ENCODE measurements at places on chromosomes 2 and 18. TPM values are rescaled to one million over a fixed set of nuclear protein-coding genes. Genes with fewer than 3 reads are reported as not detected.

DNA sequence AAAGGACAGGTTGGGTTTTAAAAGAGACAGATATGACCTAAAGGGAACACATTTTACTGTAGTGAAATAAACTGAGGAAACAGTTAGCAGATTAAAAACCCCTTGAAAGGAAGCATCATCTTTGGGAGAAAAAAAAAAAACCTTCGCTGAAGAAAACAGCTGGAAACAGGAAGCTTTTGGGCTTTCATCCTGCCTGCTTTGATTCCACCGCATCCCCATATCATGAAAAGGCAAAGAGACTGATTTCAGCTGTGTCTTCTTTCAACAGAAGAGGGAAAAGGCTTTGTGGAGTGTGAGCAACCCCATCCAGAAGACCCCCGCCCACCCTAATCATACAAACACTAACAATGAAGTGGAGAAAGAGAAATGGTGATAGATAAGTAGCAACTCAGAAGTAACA lies 86.4 kb downstream of the TCF4 start:
- no peak for DNase-seq

DNA sequence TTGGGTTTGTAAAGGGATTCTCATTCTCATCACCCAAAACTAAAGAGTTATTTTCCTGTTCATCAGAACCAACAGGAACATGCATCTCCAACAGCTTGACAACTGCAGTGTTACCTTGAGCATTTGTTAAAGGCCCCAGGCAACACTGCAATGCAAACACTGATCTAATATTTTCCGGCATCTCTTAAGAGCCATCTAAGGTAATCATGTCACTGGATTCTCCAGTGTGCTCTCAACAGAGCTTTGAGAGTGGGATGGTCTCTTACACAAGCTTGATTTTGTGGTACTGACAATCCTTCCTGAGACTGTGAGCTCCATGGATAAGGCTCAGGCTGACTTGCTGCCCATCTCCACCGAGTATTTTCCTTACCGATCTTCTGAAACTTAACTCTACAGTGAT lies 90.5 kb upstream of the ITGB6 start:
- DNase-seq = no peak

GRCh38 chr18:49910019-49910418 lies 96.7 kb upstream of the ACAA2 start:
- DNase-seq = peak; percentile 58

DNA sequence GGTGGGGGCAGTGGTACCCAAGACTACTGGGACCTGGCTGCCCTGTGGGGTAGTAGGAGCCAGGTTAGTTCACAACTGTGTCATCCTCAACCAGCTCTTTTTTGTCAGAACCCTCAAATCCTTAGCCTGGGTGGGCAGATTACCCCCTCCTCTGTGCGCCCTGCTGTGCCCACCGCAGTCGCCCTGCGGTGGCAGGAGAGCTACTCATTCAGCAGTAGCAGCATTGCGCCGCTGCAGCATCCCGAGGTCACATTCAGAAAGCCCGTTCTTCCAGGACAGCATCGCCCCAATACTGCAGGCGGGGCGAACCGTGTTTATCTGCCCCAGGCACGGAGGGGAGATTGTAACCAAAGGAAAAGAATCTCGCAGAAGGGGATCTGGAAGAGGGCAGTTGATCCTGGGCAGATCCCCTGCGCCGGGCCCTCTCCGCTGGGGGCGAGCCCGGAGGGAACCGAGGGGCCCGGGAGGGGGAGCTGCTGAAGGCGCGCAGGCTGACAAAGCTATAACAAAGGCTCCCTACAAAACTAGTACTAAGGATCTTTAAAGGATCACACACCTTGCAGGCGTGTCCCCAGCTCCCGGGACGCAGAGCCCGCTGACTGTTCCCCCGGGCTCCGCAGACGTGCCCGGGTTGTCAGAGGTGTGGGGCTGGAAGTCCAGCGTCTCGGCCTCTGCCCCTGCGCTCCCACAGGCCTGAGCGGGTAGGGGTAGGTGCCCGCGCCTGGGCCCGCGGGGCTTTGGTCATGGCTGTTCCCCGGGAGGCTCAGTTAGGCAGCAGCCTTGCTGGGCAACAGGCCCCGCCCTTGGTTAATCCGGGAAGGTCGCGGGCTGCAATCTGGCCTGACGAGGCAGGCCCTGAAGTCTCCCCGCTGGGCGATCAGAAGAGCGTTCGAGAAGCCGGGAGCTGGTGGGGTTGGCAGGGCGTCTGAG lies 13.2 kb downstream of the POU3F3 start:
- DNase-seq = no peak

GRCh38 chr18:80172056-80172455 lies 63.0 kb downstream of the ADNP2 start:
- DNase-seq = no peak

DNA sequence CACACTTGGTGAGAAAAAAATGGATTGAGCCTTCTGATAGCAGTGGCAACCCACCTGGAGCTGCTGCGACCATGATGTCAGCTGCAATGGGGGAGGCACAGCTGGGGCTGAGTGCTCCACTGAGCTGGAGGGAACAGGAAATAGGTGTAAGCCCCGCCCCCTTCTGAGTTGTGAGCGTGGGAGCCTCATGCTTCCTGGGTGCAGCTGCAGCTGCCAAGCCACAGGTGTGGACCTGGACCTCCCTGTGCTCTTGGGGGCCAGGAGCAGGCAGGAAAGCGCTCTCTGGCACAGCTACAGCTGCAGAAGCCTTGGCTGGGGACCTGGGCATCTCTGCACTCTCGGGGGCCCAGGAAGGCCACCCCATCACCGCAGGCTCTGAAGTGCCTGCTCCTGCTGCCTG lies 970.6 kb downstream of the DCDC2C start:
- DNase-seq = no peak

Gene RUFY4
- polyA plus RNA-seq = not detected

Gene SMYD1
- polyA plus RNA-seq = not detected
